Stimulated activated CD8-positive, alpha-beta memory T cell treated with anti-CD3 and anti-CD28 coated beads, Interleukin-7, amount 100 ng/mL, for 24 hours (primary cell): ENCODE measurements at places on chromosomes 6 and 20.

- DNase-seq: no peak
These were observed 386.9 kb downstream of the CDH26 start for GRCh38 chr20:60345106-60345505.

DNA sequence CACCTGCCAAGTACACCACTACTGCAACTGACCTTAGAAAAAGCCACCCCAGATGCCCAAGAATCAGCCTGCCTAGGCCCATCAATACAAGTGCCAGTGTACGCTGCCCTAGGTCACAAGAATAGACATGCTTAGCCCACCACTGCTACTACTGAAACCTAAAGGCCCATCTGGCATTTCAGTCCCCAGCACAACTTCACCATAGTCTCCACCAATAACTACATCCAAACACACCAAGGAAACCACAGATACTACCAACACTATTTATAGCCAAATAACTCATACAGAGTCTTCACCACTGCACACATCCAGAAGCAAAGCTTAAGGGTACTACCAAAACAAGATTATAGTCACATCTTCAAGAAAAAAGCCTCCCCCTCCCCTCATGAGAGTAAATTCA lies 28.2 kb downstream of the TREML4 start:
- DNase-seq: no peak

DNA sequence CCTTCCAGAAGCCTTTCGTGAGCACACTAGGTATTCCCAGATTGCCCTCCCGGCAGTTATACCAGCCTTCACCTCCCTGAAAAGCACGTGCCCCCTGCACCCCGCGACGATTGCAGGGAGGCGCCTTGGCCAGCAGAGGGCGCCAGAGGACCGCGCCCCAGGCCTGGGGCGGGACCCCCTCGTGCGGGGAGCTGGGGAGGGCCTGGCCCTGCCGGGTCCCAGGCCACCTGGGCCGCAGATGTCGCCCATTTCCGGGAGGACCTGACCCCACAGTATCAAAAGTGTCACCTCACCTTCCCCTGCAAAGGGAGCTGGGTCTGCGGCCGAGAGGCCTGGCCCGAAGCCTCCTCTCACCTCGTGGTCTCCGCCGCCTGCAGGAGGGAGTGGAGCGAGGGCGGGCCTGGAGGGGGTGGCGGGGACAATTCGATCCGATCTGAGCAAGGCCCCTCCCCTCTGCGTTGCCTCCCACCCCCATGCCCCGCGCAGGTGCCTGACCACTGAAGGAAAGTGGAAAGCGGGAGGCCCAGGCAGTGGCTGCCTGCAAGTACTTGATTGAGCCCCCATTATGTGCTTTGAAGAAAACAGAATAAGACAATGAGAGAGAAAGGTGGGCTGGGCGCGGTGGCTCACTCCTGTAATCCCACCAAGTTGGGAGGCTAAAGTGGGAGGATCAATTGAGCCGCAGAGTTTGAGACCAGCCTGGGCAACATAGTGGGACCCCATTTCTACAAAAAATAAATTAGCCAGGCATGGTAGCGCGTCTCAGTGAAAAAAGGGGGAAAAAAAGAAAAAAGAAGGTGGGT lies 3.5 kb upstream of the SNAI1 start:
- DNase-seq: peak; percentile 43

DNA sequence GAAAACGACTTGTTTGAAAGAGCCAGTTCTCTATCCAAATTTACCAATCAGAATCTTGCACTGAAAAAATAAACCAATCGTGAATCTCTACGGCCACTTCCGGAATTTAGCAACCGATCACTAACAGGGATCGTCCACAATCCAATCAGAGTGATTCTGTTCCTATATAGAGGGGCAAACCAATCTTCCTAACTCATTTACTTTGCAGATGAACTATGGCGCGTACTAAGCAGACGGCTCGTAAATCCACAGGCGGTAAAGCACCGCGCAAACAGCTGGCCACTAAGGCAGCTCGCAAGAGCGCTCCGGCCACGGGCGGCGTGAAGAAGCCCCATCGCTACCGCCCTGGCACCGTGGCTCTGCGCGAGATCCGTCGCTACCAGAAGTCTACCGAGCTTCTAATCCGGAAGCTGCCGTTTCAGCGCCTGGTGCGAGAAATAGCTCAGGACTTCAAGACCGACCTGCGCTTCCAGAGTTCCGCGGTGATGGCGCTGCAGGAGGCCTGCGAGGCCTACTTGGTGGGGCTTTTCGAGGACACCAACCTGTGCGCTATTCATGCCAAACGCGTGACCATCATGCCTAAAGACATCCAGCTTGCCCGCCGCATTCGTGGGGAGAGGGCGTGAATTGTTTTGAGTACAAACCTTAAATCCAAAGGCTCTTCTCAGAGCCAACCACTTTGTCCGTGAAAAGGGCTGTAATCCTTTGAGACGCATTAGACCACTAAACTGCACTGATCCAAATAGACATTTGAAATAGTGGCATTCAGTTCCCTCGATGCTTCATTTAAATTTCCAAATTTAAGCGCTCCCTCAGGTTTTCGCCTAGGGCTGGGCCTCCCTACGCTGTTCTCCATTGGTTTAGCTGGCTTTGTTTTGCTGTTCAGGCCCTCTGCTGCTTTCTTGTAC lies 138.0 kb downstream of the HFE start:
- DNase-seq: no peak

DNA sequence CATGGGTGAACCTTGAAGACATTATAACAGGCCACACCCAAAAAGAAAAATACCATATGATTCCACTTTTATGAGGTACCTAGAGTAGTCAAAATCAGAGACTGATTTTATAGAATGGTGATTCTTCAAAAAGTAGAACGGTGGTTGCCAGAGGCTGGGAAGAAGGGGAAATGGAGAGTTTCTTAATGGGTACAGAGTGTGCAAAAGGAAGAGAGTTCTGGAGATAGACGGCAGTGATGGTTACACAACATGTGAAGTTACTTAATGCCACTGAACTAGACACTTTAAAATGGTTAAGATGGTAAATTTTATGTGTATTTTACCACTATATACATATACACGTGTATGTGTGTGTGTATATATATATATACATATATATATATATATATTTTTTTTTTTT lies 80.8 kb downstream of the PRND start:
- no peak for DNase-seq

GRCh38 chr20:36572701-36573102 lies 695 bp upstream of the TGIF2 start:
- DNase-seq: no peak

- no peak for DNase-seq
These were observed 25.0 kb downstream of the TTK start for GRCh38 chr6:80029470-80029869.

DNA sequence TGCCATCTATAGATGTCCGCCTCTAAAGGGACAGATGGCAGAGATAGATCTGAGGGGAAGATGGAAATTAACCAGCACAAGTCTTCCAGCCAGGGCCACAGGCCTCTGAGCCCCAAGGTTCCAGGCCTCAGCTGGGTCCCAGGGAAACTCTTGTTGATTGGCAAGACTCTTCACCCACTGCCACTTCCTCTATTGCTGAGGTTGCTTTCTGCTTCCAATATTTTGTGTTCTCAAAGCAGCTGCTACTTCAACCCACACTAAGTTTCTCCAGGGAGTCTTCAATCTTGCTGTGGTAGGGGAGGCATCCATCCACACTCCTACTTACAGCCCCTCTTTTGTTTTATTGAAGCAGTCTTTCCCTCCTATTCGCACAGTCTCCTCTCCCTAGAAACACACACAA lies 36.4 kb upstream of the SASH1 start:
- no peak for DNase-seq

DNA sequence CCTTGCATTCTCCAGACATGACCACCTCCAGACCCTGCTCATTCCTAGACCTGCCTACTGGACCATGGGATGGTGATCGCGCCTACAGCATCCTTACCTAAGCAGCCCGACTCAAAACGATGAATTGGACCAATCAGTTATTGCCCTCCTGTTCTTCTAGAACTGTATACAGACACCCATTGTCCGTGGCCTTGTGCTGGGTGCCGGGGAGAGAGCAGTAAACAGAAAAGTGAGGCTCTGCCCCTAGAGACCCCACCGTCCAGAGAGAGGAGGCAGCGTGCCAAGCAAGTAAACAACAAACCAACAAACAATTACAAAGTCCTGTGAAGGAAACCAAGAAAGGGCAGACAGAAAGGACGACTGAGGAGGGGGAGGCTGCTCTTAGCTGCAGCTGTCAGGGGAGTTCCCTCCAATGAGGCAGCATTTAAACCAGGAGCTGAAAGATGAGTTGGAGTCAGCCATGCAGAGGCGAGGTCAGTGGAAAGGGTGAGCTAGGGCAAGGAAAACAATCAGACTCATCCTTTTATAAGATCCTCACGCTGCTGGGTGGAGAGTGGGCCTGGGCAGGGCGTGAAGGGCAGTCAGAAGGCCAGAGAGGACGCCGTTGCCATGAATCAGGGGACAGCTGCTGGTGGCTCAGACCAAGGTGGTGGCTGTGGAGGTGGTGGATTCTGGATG lies 37.6 kb upstream of the BLCAP start:
- no peak for DNase-seq

GRCh38 chr6:145336119-145336518 lies 399.2 kb downstream of the EPM2A start:
- no peak for DNase-seq

- no peak for DNase-seq
These were observed 2.3 kb upstream of the INSM1 start for GRCh38 chr20:20365480-20366161.

GRCh38 chr6:37492991-37493660 lies 6.6 kb downstream of the CCDC167 start:
- no peak for DNase-seq

GRCh38 chr6:760982-761955 lies 68.3 kb upstream of the EXOC2 start:
- DNase-seq: no peak

DNA sequence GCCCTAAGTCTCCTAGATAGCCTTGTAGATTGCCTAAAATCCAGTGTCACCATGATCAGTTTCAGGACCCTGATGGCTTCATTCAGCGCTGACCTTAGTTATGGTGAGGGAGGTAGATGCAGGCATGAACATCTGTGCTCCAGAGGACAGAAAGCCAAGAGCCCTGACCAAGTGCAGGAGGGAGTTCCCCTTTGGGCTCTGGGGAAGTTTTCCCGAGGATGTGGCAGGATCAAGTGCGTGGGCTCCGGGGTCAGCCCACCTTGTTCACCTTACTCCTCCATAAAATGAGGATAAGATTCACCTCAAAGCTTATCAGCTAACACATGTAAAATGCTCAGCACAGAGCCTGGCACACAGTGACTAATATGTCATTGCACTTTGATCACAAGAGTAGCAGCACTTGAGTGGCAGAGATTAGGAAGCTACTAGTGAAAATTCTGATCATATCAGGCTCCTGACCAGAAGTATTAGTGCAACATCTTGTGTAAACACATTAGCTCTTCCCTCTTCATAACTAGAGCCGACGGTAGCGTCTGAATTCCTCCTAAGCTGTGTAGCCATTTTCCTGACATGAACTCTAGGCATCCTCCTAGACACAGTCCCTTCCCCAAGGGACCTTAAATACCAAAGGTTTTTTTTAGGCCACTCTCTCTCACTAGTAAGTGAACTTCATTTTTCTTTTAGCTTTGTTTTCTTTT lies 125.2 kb downstream of the SULF2 start:
- DNase-seq: no peak

GRCh38 chr20:31579245-31579644 lies 25.8 kb upstream of the ID1 start:
- DNase-seq: no peak

GRCh38 chr6:48048451-48049146 lies 62.4 kb downstream of the PTCHD4 start:
- DNase-seq: no peak

GRCh38 chr20:39853636-39854035 lies 835.4 kb downstream of the MAFB start:
- no peak for DNase-seq

DNA sequence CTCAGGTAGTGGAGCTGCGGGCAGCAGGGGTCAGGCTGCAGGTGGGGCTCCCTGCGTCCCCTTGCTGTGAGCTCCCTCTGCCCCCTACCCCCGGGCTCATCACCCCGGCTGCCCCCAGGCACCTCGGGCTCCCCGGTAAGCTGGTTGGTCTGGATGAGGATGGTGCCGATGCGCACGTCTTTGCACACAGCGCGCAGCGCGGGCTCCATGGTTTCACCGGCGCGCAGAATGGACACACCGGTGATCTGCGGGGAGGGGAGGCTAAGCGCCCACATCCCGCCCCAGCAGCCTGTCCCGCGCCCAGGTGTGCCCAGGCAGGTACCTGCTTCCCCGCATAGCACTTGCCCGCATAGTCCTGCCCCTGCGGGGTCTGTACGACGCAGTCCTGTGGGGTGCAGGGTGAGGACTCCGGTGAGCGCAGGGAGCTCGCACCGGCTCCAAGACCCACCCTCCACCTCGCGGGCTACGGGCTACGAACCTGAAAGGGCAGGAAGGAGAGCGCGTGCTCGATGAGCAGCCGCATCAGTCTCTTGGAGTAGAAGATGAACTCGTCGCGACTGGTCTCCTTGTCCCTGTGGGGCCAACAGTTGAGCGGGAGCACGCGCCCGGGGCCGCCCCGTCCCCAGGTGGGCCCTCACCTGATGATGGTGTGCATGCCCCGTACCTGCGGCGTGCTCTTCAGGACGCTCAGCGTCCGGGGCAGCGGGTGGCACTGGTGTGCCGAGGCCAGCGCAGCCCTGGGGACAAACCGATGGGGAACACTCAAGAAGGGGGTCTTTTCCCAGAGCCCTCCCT lies 15.5 kb downstream of the UCKL1 start:
- DNase-seq: no peak

- no peak for DNase-seq
These were observed 120.7 kb downstream of the DHX35 start for GRCh38 chr20:39082622-39083398.

DNA sequence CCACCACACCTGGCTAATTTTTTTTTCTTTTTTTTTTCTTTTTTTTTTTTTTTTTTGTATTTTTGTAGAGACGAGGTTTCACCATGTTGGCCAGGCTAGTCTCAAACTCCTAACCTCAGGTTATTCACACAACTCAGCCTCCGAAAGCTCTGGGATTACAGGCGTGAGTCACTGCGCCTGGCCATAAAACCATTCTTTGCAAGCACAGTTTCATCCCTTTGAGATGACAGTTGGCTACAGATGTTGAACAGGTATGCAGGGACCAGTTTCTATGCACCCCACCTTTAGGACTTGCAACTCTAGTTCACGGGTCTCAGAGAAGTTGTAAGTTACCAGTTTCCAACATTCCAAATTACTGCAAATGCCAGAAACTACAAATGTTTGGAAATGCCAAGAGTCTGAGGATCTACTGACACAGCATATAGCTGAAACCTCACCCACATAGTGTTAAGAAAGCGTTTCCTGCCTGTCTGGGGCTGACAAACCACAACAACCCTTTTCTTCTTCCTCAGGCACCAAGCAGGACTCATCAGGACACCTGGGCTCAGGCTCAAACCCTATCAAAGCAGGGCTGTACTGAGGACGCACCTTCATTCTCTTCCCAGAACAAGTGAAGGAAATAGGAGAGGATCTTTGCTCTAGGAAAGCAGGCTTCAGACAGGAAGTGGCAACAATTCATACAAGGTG lies 22.9 kb downstream of the ARHGAP18 start:
- no peak for DNase-seq

GRCh38 chr6:151288712-151289398 lies 49.1 kb downstream of the AKAP12 start:
- DNase-seq: no peak

GRCh38 chr6:143961066-143961465 lies 47.0 kb downstream of the PLAGL1 start:
- DNase-seq: no peak
